ENCODE measurements at places on chromosomes 16 and 17.

DNA sequence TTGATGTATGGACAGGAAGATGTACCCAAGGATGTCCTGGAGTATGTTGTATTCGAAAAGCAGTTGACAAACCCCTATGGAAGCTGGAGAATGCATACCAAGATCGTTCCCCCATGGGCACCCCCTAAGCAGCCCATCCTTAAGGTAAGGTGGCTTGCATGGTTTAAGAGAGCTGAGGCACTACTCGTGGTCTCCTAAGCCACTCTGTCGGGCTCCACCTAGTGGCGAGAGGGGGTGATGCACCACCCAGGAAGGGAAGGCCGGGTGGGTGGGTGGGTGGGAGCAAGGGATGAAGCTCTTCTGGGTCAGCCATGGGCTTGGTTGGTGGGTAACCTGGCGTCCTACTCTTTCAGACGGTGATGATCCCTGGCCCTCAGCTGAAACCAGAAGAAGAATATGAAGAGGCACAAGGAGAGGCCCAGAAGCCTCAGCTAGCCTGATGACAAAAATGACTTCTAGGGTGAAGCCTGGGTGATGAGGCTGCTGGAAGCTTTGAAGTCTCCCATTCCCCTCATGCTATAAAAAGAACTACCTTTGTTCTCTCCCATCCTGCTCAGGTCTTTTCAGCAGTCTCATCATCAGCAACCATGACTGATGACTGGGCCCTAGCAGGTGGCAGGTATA, 21.5 kb downstream of the GPR179 start:
- DNase-seq = peak; percentile 70

DNA sequence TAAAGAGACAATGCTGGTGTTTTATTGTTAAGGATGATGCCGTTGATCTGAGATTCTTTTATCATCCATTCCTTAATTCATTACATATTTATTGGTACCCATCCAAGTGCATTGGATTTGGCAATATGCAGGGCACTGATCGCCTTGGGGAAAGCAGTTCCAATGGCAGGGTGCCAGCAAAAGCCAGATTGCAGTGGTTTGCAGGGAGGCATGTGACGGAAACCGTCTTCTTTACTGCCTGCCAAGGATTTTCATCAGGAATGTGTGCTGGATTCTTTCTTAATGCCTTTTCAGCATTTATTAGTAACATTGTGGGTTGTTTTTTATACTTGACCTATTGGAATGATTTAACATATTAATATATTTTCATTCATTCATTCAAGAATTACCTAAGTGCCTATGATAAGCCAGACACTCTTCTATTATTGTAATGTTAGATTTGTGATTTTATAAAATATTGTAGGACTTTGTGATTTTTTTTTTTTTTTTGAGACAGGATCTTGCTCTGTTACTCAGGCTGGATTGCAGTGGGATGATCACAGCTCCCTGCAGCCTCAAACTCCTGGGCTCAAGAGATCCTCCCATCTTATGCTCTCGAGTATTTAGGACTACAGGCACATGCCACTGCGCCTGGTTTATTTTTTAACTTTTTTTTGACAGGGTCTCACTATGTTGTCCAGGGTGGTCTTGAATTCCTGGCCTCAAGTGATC, 93.4 kb upstream of the TNRC6A start:
- DNase-seq = no peak

- DNase-seq = no peak
Observed at GRCh38 chr16:66064801-66065530, 301.5 kb upstream of the CDH5 start.

DNA sequence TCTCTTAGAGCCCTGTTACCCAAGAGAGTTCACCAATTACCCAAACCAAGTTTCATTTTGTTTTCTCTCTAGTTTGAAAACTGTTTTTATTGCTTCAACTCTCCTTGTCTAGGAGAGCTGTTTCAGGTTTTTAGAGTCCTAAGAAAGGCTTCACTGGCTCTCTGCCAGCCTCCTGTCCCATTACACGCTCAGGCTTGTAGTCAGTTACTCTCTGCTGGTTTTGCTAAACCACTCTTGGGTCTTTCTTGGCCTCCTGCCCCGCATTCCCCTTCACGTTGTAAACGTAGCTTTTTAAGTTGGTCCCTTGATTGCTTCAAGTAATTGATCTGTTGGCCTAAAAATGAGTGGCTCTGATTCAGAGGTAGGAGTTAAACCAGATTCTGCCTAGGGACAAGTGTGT, 529.1 kb downstream of the MAF start:
- DNase-seq = no peak

DNA sequence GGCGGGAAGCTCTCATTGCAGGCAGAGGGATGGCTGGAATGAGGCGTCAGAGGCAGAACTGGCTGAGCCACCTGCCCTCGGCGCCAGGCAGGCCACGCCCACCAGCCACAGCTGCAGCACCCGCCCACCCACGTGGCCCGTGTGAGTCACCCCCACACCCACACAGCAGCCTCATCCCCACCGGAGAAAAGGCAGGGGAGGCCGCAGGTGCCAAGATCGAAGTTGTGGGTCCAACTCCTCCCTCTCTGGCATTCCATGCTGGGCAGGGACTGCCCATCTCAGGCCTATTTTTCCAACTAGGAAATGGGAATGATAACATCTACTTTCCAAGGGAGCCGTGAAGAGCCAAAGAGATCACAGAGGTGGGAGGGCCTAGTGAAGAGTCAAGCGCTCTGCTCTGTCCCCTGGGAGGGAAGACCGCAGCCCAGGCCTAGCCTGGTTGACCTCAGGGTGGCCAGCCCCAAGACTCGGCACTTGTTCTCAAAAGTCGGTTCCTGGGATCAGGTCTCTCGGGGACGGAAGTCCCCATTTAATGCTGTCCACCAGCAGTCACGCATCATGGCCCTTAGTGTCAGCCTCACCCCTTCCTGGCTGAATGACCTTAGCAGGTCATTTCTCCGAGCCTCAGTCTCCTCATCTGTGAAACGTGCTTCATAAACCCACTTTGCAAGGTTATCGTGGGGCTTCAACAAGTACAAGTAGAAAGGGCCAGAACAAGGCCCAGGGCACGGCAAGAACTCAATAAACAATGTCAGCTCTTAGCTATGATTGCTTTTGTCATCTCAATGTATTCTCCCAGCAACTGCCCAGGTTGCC, at the start of gene TRPV3:
TRPV3 (minus strand) TSS at position 45 of the 816 bp plus-strand sequence. CDS start 2,962 bp downstream, outside the sequence.
- DNase-seq = peak; percentile 56

DNA sequence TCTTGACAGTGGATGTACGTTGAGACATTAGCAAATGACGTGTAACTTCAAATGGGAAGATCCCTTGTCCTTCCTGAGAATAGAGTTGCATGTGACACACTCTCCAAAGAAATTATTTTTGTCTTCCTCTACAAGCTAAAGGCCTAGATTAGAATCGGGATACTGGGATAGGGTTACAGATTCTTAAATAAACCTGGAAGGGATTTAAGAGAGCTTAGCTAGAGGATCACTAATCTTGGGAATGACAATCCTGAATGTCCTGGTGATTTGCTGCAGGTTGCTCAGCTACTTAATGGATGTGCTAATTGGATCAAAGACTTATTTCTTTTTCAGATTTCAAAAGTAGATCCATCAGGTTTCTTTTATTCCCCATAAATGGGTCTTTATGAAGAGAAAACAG, 101.9 kb downstream of the KCNJ2 start:
- DNase-seq = no peak

GRCh38 chr17:57518587-57519581, 226.2 kb downstream of the CCDC182 start:
- DNase-seq = no peak

GRCh38 chr16:21598701-21599121, 666 bp upstream of the METTL9 start:
- DNase-seq = peak; percentile 30

GRCh38 chr16:89187770-89188392, 12.5 kb downstream of the SLC22A31 start:
- no peak for DNase-seq

DNA sequence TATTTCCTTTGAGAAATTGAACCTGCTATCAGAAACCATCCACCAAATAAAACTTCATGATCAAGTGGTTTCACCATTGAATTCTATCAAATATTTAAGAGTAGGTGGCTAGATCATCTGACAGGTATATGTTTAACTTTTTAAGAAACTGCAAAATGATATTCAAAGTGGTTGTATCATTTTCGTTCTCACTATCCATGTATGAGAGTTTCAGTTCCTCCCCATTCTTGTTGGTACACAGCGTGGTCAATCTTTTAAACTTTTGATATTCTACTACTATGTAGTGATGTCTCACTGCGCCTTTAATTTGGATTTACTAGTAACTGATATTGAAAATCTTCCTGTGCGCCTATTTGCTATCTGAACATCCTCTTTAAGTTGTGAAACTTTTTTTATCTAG, 163.7 kb downstream of the CYB561 start:
- no peak for DNase-seq

DNA sequence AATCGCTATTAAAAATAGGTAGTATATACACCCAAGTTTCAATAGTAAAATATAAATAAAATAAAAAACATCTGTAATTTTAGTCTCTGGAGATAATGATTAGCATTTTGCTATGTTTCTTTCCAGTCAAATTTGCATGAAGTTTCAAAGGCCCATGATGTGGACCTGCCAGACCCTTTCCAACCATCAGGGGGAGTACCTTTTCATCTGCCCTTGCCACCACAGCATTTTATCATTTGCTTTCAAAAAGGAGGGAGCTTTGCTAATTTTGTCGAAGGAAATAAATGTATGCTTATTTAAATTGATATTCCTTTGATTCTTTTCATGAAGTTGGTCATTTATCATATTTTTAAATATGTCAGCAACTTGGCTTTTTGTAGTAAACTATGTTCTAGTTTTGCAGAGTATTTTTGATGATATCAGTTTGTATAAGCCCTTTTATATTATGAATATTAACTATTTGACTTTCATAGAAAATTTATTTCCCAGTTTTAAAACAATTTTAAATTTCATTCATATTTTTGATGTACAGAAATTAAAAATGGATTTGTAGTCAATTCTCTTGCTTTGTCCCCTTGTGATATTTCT, 115.2 kb upstream of the NETO2 start:
- no peak for DNase-seq

- no peak for DNase-seq
Observed at GRCh38 chr17:45758544-45758943, 25.6 kb upstream of the CRHR1 start.

- DNase-seq = no peak
Observed at GRCh38 chr16:13479549-13479948, 440.4 kb upstream of the ERCC4 start.

- DNase-seq = no peak
Observed at GRCh38 chr17:76499267-76499667, 2.0 kb downstream of the RHBDF2 start.

DNA sequence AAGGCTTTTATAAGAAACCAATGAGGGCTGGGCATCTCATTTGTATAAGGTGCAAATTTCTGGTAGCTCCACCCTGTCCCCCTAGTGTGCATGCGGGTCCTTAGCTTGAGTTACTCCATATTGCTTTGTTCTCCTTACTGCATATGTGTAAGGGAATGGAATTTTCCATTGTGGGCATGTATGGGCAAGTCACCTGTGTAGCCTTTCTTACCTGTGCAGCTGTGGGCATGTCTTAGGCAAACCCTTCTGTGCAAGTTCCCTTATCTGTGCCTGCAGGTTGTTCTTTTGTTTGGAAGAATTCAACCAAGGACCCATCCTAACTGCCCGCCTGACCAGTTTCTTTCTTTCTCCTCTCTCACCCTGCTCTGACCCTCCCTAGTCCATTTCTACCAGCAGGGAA, 122.8 kb upstream of the HS3ST4 start:
- no peak for DNase-seq

- DNase-seq = peak; percentile 37
Observed at GRCh38 chr17:164303-165235, 16.9 kb downstream of the DOC2B start.

DNA sequence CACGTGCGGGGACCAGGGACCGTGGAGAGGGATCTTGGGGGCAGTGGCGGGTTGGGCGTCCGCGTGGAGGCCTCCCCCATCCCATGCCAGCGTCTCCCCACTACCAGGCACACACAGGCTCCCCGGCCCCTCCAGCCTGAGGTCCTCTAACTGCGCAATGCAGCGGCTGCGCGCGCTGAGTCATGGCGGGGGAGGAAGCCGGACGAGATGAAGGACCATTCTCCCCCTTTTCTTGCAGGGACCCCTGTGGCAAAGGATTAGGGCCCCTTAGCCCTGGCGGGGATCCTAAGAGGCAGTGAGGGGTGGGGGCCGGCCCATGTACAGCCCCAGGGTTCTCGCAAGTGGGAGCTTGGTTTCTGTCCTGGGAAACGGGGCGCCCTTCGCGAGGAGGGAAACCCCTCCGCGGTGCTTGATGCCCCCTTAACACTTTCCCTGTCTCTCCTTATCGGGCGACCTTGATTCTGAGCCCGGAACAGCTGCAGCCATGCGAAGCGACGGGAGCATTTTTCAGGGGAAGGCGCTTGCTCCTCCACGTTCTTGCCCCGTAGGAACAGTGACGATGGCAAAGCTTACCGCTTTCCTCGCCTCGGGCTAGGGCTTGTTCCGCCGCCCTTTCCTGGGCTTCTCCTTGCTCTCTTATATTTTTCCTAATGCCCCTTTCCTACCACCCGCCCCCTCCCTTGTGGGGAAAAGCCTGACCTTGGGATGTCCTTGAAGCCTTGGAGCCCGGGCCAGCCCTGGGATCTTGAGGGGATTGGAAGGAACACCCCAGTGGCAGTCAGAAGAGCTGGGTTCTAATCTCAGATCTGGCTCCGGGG, 592 bp downstream of the ALDOA start:
- DNase-seq = peak; percentile 34

- no peak for DNase-seq
Observed at GRCh38 chr17:58302919-58303585, 22.3 kb upstream of the MPO start.

- peak; percentile 62 for DNase-seq
Observed at GRCh38 chr17:73710095-73710592, 65.9 kb upstream of the SDK2 start.

DNA sequence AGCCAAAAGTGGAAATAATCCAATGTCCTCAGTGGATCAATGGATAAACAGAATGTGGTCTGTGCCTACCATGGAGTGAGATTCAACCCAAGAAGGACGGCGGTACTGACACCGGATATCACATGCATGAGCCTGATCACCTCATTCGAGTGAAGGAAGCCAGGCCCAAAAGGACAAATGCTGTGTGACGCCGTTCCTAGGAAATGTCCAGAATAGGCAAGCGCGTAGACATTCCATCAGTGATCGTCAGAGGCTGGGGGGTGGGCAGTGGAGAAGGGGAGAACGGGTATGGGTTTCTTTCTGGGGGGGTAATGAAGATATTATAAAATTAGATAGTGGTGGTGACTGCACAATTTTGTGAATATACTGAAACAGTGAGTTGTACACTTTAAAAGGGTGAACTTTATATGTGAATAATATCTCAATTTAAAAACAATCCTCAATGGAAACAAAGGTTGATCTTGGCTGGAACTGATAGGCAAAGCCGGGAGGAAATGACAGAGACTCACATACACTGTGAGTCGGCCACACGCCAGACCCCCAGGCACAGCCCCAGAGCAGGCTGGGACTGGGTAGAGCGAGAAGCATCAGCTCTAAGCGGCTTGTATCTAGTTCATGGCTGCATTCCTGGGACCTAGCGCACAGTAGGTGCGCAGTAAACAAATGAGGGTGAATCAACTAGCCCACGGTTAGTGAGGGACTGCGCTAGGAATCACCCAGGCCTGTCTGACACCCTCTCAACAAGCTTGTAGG, 3.5 kb downstream of the DBNDD1 start:
- DNase-seq = no peak

- no peak for DNase-seq
Observed at GRCh38 chr16:1108299-1109252, 12.5 kb upstream of the C1QTNF8 start.

GRCh38 chr17:68969101-68969500, 13.9 kb upstream of the ABCA8 start:
- no peak for DNase-seq

- no peak for DNase-seq
Observed at GRCh38 chr17:76217081-76217480, 23.2 kb downstream of the RNF157 start.

Measured in activated CD4-positive, alpha-beta T cell treated with anti-CD3 and anti-CD28 coated beads, Interleukin-2, amount 50 U/mL, for 1 hour (primary cell).